ENCODE measurements at places on chromosomes 11 and 22.

GRCh38 chr11:8694137-8694536 lies 11.5 kb downstream of the RPL27A start:
- DNase-seq = no peak

DNA sequence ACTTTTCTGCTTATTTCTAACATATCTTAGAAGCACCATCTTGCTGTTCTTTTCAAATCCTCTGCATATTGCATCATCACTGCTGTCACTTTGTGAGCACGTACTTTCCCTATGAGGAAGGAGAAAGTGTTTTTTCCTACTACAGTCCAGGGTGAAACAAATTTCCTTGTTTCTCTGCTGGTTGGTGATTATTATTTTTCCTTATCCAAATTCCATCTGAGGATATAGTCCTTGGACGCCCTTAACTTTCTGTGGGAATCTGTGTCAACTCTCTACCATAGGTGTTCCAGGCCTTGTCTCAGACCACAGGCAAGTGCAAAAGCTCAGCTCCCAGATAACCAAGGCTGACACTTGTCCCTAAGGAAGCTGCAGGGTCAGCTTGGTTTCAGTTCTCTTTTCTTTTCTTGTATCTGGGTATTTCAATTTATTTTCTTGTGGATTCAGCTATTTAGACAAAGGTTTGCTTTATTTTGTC lies 29.4 kb upstream of the LYVE1 start:
- DNase-seq = no peak

GRCh38 chr11:253160-253885 lies 16.5 kb downstream of the PSMD13 start:
- no peak for DNase-seq

DNA sequence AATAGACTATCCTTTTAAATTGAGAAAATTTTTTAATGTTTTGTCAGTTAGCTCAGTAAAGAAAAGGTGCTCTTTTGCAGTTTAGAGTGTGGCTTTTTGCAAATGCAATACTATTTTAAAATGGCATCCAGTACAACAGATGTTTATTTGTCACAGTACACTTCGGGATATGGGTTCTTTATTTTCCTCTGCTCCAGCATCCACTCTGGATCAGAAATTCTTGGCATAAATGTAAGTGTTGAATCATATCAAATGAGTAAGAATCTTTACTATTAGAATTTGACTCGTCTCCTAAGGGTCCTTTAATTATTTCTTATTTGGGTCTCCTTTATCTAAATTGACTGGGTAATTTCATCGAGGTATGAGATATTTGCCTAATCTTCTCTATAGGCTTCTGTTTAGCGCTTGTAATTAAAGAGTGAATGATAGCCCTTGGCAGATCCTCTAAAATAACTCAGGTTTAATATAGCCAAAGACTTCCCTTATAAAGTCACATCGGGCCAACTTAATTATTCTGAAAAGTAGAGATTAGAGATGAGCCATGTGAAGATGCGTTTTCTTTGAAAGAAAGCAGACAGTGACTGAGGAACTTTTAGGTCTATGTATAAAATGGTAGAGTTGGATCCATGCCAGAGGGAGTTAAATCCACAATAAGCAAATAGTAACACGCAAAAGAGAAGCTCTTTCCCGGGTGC lies 132.7 kb downstream of the CASP12 start:
- DNase-seq = no peak

DNA sequence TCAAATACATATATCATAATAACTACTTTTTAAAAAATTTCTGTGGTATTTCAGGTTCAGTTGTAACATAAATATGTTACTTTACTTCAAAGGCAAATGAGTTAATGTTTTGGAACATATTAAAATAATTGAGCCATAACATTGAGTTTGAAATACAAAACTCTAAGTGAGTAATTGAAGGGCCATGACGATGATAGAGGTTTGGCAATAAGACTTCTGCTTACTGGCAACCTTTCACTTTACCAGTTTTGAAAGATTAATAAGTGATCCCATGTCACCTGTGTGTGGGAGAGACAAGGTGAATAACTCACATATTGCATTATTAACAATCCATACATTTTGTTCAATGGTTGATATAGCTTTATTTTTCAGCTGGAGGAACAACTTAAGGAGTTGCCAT lies 144.4 kb downstream of the GRIA4 start:
- no peak for DNase-seq

- no peak for DNase-seq
Measured at GRCh38 chr11:114116800-114117199, 57.3 kb downstream of the ZBTB16 start.

GRCh38 chr22:48781868-48782267 lies 1045.8 kb downstream of the BRD1 start:
- DNase-seq = no peak

DNA sequence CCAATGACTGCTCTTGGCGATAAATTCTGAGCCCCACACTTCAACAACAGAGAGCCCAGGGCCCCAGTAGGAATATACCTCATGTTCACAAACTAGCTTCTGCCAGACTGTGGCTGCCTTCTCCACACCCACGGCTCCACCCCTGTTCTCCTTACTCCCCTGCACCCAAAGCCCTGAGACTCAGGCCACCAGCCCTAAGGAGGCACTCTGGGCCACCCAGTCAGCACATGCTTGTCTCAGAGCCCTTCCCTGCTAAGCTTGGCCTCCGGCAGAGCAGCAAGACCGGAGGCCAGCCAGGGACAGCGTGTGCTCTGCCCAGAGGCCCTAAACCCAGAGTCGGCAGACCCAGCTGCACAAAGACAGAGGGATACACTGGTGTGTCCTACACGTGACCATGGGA lies 27.9 kb downstream of the SPATA19 start:
- no peak for DNase-seq

GRCh38 chr11:94027210-94027609 lies 6.1 kb downstream of the HEPHL1 start:
- DNase-seq = no peak

GRCh38 chr11:206526-207207 lies 532 bp downstream of the BET1L start:
- no peak for DNase-seq

- DNase-seq = no peak
Measured at GRCh38 chr11:116603728-116604323, 169.0 kb downstream of the BUD13 start.

- DNase-seq = no peak
Measured at GRCh38 chr11:104370478-104370877, 206.5 kb upstream of the PDGFD start.

GRCh38 chr11:86952221-86952875 lies 2.8 kb downstream of the FZD4 start:
- DNase-seq = no peak

Measured in activated T-cell treated with anti-CD3 and anti-CD28 coated beads for 1 hour (primary cell).